ENCODE measurements at places on chromosomes 4 and X.

GRCh38 chr4:25915353-25915705, 1.3 kb downstream of the SMIM20 start:
- H3K36me3 ChIP-seq, result no peaks in the 10 kb centered on the region
- peak overlapping the region; percentile 88 for H3K4me3 ChIP-seq
- DNase-seq, result no peak
- H3K4me1 ChIP-seq, result peaks cover 28% of the 10 kb centered on the region

- DNase-seq, result no peak
- H3K36me3 ChIP-seq, result no peaks in the 10 kb centered on the region
- H3K4me1 ChIP-seq, result no peaks in the 10 kb centered on the region
These were observed 946.6 kb downstream of the STIM2 start for GRCh38 chr4:27807207-27807606.

- H3K4me3 ChIP-seq, result no peak overlapping the region
- no peaks in the 10 kb centered on the region for H3K4me1 ChIP-seq
- DNase-seq, result no peak
- no peaks in the 10 kb centered on the region for H3K36me3 ChIP-seq
These were observed 22.6 kb downstream of the UVSSA start for GRCh38 chr4:1369479-1370079.

GRCh38 chr4:113078066-113078465, 28.6 kb downstream of the ANK2 start:
- no peaks in the 10 kb centered on the region for H3K36me3 ChIP-seq
- no peak for DNase-seq
- no peaks in the 10 kb centered on the region for H3K4me1 ChIP-seq
- no peak overlapping the region for H3K4me3 ChIP-seq
- H3K27me3 ChIP-seq, result no peaks in the 10 kb centered on the region

GRCh38 chr4:186719925-186720694, 3.5 kb downstream of the FAT1 start:
- DNase-seq, result no peak
- H3K4me1 ChIP-seq, result peaks cover 9% of the 10 kb centered on the region
- peaks cover 5% of the 10 kb centered on the region for H3K36me3 ChIP-seq
- H3K27me3 ChIP-seq, result peaks cover 29% of the 10 kb centered on the region
- H3K27ac ChIP-seq, result no peak overlapping the region

DNA sequence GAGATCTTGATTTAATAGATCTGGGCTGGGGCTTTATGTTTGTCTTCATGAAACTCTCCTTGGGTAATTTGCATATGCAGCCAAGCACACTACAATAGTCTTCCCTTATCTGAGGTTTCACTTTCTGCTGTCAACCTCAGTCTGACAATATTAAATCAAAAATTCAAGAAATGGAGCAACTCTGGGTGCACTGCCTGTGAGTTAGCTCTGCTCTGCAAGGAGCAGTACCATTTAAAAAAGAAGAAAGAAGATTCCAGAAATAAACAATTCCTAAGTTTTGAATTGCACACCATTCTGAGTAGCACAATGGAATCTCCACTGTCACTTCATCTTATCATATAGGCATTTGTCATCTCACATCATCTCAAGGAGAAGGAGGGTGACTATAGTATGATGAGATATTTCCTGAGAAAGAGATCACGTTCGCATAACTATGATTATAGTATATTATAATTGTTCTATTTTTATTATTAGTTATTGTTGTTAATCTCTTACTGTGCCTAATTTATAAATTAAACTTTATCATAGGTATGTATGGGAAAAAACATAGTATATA, 9.4 kb downstream of the FNIP2 start:
- no peaks in the 10 kb centered on the region for H3K36me3 ChIP-seq
- no peak for DNase-seq
- H3K27me3 ChIP-seq, result no peaks in the 10 kb centered on the region
- H3K4me1 ChIP-seq, result peaks cover 26% of the 10 kb centered on the region

DNA sequence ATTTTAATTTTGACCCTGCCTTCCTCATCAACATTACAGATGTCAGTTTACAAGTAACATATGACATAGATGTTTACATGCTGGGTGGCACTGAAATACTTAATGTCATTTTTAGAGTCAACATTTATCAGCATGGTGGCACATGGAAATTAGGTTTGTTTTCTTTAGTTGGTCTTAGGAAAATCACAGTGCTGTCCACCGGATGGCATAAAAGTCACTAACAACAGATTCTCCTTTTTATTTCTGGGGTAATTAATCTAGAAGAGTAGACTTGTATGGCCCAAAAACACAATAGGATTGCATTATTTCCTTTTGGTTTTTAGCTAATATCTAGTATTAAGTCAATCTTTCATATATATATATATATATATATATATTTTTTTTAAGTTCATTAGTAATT, 88.6 kb upstream of the HHIP start:
- H3K4me3 ChIP-seq, result no peak overlapping the region
- H3K27ac ChIP-seq, result no peak overlapping the region
- H3K36me3 ChIP-seq, result no peaks in the 10 kb centered on the region
- peaks cover 2% of the 10 kb centered on the region for H3K27me3 ChIP-seq
- DNase-seq, result no peak

DNA sequence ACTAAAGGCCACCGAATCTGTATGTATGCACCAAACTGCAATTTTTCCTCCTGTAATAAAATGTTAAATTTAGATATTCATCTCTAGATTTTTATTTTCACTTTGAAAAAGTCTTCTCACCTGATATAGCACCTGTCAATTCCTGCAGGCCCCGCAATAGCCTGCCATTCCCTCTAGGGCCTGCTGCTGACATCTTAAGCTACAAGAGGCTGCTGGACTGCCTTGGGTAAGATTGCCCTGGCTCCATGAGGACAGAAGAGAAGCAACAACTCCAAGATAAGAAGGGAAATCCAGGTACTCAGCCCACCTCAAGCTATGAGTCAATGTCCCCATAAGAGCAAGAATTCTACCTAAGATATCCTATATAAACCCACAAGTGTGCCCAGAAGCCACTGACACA, 230.2 kb upstream of the AGTR2 start:
- no peak overlapping the region for H3K4me3 ChIP-seq
- no peaks in the 10 kb centered on the region for H3K4me1 ChIP-seq
- H3K36me3 ChIP-seq, result no peaks in the 10 kb centered on the region

DNA sequence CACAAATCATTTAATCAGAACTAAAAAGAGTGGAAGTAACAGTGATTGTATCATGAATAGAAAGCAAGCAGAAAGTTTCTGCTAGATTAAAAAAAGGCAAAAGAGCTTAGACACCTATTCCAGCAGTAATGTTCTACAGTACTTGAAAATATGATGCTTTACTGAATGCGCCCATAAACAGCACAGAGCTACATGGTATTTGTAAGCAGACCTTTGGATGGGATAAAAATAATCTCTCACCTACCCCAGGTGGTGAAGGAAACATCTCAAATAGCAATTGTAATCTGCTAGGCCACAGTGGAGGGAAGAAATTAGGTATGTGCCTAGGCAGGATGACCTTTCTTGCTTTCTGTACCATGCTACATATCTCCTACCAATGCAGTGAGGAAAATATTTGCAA, 280.9 kb upstream of the PRKX start:
- no peak for DNase-seq
- H3K27ac ChIP-seq, result no peak overlapping the region
- H3K36me3 ChIP-seq, result no peaks in the 10 kb centered on the region
- H3K4me1 ChIP-seq, result no peaks in the 10 kb centered on the region

DNA sequence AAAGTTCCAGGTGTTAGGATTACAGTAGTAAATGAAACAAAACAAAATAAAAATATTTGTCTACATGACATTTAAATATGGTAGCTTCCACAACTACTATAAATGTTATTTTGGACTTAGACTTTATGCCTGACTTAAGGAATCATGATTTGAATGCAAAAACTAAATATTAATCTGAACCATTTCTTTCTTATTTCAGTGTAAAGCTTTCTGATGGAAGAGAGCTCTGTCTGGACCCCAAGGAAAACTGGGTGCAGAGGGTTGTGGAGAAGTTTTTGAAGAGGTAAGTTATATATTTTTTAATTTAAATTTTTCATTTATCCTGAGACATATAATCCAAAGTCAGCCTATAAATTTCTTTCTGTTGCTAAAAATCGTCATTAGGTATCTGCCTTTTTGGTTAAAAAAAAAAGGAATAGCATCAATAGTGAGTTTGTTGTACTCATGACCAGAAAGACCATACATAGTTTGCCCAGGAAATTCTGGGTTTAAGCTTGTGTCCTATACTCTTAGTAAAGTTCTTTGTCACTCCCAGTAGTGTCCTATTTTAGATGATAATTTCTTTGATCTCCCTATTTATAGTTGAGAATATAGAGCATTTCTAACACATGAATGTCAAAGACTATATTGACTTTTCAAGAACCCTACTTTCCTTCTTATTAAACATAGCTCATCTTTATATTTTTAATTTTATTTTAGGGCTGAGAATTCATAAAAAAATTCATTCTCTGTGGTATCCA, 1.6 kb downstream of the CXCL8 start:
- no peak overlapping the region for H3K4me3 ChIP-seq
- no peaks in the 10 kb centered on the region for H3K4me1 ChIP-seq
- no peak for DNase-seq
- no peaks in the 10 kb centered on the region for H3K36me3 ChIP-seq
- no peak overlapping the region for H3K27ac ChIP-seq

GRCh38 chrX:150768132-150768485, 74.9 kb downstream of the MTMR1 start:
- H3K27ac ChIP-seq, result no peak overlapping the region
- peaks cover 2% of the 10 kb centered on the region for H3K36me3 ChIP-seq
- no peaks in the 10 kb centered on the region for H3K27me3 ChIP-seq
- H3K4me1 ChIP-seq, result no peaks in the 10 kb centered on the region

GRCh38 chr4:54445866-54446265, 211.9 kb upstream of the KIT start:
- no peaks in the 10 kb centered on the region for H3K27me3 ChIP-seq
- H3K4me1 ChIP-seq, result no peaks in the 10 kb centered on the region
- H3K27ac ChIP-seq, result no peak overlapping the region
- no peak for DNase-seq
- no peaks in the 10 kb centered on the region for H3K36me3 ChIP-seq
- H3K4me3 ChIP-seq, result no peak overlapping the region

GRCh38 chr4:17583276-17583675, 6.3 kb downstream of the LAP3 start:
- H3K27ac ChIP-seq, result no peak overlapping the region
- H3K27me3 ChIP-seq, result no peaks in the 10 kb centered on the region
- DNase-seq, result no peak
- H3K36me3 ChIP-seq, result peaks cover 56% of the 10 kb centered on the region

- H3K27me3 ChIP-seq, result no peaks in the 10 kb centered on the region
- H3K4me3 ChIP-seq, result no peak overlapping the region
- no peak for DNase-seq
- H3K27ac ChIP-seq, result no peak overlapping the region
These were observed 3.7 kb downstream of the LIMCH1 start for GRCh38 chr4:41541687-41542094.

DNA sequence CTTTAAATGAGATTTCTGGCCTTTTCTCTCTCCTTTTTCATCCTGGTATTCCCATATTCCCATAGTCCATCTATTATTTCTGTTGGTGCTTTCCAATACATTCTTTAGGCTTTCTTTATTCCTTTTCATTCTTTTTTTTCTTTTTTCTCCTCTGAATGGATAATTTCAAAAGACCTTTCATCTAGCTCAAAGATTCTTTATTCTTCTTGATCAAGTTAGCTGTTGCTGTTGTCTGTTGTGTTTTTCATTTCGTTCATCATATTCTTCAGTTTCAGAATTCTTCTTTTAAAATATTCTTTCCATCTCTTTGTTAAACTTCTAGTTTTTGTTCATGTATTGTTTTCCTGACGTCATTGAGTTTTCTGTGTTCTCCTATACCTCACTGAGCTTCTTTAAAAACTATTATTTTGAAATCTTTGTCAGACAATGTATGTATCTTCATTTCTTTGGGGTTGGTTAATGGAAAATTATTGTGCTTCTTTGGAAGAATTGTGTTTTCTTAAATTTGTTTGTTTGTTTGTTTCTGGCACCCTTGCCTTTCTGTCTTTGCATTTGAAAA, 30.2 kb downstream of the STK32B start:
- H3K27me3 ChIP-seq, result no peaks in the 10 kb centered on the region
- H3K36me3 ChIP-seq, result no peaks in the 10 kb centered on the region

DNA sequence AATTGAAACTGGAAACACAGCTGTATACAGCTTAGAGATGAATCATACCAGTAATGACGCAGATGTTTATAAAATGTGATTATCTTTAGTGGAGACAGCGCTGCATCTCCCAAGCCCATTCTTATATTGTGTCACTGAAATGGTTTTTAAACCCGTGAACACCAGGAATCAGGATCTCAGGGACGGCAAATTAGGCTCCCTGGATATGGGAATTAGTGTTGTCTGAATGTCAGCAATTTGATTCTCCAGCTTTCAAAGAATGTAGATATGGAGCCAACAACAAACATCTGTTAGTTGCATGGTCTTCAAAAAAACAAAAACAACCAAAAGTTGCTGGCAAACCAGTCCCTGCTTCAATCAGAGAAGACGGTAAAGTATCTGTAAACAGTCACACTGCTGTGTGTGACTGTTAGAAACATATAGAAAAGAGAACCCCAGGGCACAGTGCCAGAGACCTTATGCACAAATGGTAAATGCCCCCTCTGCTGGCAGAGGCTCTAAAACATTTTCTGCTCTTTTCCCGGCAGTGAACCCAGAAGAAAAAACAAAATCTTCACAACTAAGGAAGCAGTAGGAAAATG, 351.9 kb upstream of the FTHL17 start:
- no peaks in the 10 kb centered on the region for H3K27me3 ChIP-seq
- DNase-seq, result no peak
- H3K36me3 ChIP-seq, result no peaks in the 10 kb centered on the region
- H3K27ac ChIP-seq, result no peak overlapping the region

DNA sequence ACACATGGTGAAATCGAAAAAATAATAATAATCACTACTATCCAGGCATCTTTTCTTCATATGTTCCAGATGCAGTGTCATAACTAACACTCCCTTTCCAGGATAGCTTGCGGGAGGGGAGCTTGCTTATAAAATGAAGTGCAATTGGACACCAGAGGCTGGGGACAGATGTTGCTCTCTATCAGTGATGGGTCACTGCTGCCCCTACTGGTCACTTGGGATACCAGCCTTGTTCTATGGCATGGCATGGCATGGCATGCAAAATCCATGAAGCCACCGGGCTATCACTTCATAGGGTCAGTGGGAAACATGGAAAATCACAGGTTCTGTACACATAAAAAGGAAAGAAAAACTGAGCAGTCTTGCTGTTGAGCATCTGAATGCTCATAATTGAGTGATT, 168.1 kb downstream of the GLRA2 start:
- H3K4me3 ChIP-seq, result no peak overlapping the region
- peak; percentile 20 for DNase-seq

DNA sequence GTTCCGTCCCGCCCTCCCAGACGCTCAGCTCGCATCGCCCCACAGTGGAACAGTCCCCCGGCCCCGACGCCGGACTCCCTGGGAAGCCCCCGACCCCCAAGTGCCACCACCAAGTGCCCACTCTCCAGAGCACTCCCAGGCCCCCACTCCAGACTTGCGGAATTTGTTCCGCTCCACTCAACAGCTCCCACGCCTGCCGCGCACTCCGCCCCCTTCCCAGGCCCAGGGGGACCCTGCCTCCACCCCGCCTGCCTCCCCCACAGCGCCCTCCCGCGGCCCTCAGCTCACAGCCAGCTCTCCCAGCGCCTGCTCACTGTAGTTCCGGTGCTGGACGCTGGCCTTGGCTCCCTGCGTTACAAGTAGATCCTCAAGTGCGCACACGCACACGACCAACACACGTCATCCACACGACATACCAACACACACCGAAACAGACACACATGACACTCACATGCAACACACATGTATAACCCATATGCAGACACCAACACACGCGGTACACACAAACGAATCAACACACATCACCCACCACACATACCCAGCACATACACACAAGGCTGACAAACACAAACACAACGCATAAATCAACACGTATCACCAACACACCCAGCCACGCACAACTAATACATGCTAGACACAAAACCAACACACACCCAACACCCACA, 8.0 kb downstream of the MSX1 start:
- DNase-seq, result no peak
- peaks cover 5% of the 10 kb centered on the region for H3K4me1 ChIP-seq
- no peaks in the 10 kb centered on the region for H3K27me3 ChIP-seq
- no peak overlapping the region for H3K27ac ChIP-seq
- peaks cover 7% of the 10 kb centered on the region for H3K36me3 ChIP-seq
